Bladder microvascular endothelial cell (primary cell): ENCODE measurements at places on chromosomes 2 and 18. TPM values are rescaled to one million over a fixed set of nuclear protein-coding genes. Genes with fewer than 3 reads are reported as not detected.

CMPK2 gene
- total RNA-seq = 1.4 and 3.6 TPM in 2 replicates

DOK6 gene
- under 0.01 and 1.0 TPM in 2 replicates for total RNA-seq

NOP58 gene
- total RNA-seq = 25.9 and 60.8 TPM in 2 replicates

IL36RN gene
- not detected in 2 replicates for total RNA-seq
